COLO829 (cell line): ENCODE measurements at places on chromosomes 4 and X.

- DNase-seq, result no peak
Observed at GRCh38 chr4:111986095-111986494, 159.2 kb upstream of the FAM241A start.

DNA sequence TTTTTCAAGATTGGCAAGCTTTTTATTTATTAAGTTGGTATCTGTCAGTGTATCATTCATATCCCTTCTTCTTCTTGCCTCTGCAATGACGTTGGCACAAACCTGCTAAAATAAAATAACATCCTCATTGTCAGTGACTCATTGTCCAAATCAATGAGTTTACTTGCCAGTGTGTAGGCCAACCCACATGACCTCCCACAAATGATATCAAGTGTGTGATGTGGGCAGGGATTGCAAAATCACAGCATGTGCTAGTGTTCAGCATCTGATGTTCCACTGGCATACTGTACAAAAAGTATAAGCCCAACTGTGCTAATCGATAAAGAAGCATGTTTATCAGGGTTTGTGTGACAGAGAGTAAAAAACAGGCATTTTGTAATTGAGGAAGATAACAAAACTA, 25.5 kb downstream of the GPAT3 start:
- DNase-seq, result peak; percentile 90

DNA sequence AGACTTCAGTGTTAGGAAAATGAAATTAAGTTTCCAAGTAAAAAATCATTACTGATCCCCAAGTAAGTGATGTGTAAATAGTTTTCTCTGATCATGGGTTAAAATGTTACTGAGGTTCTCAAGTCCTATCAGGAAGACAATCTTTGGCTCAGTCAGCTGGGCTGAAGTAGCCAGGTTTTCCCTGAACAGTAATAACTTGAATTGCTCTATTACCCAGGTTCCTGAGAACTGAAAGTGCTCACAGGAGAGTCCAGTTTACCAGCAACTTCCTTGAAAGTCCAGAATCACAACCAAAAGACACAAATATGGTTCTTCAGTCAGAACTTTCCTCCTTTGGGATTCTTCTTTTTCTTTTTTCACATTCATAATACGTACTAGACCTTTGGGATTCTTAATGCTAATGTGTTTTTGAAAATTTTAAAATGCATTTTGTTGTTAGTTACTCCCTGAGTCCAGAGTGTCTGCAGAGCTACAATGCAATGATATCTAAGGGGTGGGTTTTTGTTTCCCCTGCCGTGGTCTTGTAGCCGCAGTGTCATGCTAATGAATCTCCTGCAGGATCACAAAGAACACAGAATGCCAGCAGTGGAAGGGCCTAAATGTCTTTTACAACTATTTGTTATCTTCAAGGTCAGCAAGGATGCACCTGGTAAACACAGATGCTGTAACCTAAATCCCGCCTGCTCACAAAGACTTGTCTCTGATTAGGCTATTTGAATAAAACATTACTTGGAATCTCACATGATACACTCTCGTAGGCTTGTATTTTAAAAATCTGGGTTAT, 439.8 kb upstream of the NR3C2 start:
- DNase-seq, result no peak

DNA sequence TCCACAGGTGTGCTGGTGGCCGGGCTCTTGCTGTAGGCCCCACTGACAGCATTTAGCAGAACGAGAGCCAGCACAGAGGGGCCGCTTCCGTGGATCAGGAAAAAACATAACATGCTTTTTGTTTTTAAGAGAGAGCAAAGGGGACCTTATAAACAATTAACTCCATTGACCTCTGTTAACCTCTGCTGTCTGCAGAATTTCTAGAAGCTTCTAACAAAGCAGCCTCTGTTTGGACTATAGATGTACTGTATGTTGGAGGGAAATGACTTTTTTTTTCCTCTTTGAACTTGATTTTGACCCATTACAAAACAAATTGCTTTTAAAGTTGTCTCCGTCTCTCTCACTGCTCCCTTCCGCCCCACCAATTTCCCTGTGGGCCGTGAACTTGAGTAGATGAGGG, 210.7 kb downstream of the FRAS1 start:
- peak; percentile 93 for DNase-seq

GRCh38 chr4:115145393-115146160, 32.2 kb upstream of the NDST4 start:
- no peak for DNase-seq

DNA sequence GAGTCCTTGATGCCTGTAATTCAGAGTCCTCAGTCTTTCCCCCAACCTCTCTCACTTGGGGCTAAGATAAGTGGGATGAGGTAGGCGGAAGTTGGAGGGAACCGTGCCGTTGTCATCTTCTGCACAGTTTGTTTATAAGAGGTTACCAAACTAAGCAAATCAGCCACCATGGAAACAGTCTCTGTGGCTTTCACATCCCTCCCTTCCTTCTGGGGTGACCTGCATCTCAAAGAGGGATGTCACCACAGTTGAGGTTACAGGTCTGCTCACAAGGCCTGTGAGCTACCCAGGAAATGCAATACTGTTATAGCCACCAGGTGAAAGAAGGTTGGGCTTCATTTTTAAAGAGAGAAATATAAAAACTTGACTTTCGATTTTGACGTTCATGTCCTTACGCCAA, 26.3 kb downstream of the RTL5 start:
- DNase-seq, result no peak
